ENCODE measurements at places on chromosomes 5 and 9.

- no peak for DNase-seq
These were observed 142.0 kb downstream of the PARP8 start for GRCh38 chr5:50808406-50808805.

DNA sequence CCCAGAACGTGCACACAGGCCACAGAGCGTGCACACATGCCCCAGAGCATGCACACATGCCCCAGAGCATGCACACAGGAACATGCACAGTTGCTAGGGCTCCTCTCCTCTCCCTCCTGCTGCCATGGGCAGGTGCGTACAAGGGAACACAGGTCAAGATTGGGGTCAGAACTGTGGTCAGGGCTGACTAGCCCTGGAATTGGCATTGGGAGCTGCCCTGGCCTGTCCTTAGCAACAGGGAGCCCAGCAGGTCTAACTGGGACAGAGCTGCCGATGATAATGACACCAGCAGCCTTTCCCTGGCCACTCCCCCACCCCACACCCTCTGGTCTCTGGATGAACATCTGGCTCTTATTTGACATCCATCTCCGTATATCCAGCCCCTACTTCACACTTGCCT is 8.0 kb downstream of the PCDH1 start:
- no peak for DNase-seq

GRCh38 chr9:21513431-21513830 is 31.3 kb upstream of the IFNE start:
- DNase-seq: no peak

- DNase-seq: no peak
These were observed 757.7 kb upstream of the SEMA6A start for GRCh38 chr5:117332341-117332740.

- DNase-seq: no peak
These were observed 196.8 kb downstream of the ANXA1 start for GRCh38 chr9:73348471-73348870.

DNA sequence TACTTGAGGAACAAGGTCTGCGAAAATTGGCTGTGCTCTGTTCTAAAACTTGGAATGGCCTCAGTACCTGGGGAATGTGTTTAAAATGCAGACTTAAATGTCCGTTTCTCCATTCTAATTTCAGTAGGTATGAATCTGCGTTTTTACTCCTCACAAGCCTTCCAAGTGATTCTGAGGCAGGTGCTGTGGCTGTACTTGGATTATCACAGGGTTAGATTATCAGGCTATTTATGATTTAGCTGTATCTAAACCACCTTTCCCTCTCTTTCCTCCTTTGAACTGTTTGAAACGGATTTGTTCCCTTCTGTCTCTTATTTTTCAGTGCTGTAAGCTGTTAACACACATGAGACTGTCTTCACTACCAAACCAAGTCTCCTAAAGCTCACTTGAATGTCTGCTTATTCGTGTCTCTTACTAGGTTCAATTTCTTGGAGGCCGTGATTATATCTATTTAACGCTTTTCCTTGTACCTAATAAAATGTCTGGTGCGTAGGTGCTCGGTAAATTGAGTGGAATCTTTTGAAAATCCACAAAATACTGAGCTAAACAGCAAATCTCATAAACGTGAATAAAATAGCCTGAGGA is 714 bp upstream of the CETN3 start:
- DNase-seq: no peak

- DNase-seq: no peak
These were observed 155.8 kb downstream of the DRD1 start for GRCh38 chr5:175288048-175288621.

GRCh38 chr9:93697352-93698139 is 121.2 kb downstream of the PHF2 start:
- DNase-seq: no peak

DNA sequence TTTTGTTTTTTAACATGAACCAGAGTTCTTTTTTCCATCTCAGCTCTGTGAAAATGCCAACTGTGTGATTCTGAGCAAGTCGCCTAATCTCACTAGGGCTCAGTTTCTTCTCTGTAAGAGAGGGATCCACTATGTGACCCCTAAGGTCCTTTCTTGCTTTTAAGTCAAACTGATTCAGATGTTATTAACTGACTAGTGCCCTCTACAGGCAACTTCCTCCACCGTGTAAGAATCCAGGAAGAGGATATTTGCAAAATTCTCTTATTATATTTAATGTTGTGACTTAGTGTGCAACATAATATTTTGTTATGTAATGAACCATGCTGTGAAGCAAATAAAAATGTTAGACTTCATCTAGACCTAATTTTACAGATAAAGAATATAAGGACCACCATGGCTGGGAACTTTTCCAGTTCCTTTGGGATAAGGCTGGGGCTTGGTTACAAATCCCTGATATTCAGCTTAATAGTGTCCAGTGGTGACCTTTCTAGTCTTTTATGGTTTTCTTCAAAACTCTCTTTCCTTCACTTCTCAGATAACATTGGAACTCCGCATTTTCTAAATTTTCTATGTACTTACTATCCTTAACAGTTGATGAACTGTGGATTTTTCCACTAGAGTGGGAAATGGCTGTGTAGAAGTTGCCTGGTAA is 244.7 kb downstream of the PIK3R1 start:
- peak; percentile 73 for DNase-seq

DNA sequence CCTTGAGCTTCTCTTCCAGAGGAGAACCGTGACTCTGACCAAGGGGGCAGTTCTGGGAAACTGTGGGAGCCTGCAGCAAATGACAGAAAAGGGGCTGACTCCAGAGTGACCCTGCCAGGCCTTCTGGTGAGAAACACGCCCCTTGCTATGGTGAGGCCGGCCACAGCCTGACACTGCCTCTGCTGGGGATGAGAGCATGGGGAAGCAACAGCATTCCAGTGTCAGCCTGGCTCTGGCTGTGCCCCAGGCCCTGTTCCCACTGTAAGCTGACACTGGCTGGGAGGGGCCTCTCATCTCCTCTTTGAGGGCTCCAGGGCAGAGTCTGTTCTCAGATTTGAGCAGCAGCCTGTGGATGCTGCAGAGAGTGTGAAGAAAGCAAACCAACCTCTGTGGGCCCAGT is 180.0 kb upstream of the IL12B start:
- DNase-seq: no peak

DNA sequence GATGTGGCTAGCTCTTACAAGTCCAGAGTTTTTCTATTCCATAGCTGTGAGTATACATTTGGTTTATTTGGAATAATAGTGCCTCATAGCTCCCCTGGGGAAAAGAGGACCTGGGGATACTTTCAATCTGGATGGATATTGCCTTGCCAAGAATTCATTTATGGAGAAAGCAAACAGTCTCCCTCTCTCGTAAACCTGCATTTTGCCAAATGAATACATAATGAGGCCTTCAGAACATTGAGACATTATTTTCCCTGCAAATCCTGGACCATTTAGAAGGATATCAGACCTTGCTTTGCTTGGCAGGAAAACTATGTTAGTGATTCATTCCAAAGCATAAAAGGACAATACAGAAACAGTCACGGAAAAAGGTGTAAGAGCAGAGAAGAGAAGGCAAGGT is 569.6 kb upstream of the BRINP1 start:
- DNase-seq: no peak
